ENCODE measurements at places on chromosomes 16 and 17.

DNA sequence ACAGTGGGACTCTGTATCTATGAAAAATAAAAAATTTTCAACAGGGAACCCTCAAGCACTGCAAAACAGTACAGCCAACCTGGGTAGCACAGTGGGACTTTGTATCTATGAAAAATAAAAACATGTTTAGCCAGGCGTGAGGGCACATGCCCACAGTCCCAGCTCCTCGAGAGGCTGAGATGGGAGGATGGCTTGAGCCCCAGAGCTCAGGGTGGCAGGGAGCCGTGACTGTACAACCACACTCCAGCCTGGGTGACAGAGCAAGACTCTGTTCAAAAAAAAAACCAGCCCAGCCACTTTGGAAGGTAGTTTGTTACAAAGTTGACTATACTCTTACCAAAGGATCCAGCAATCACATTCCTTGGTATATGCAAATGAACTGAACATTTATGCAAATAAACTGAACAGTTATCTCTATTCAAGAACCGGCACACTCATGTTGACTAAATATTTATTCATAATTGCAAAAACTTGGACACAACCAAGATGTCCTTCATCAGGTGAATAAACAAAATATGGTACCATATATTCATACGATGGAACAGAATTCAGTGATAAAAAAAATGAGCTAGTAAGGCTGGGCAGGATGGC lies 5.2 kb downstream of the RPH3AL start:
- DNase-seq: no peak

DNA sequence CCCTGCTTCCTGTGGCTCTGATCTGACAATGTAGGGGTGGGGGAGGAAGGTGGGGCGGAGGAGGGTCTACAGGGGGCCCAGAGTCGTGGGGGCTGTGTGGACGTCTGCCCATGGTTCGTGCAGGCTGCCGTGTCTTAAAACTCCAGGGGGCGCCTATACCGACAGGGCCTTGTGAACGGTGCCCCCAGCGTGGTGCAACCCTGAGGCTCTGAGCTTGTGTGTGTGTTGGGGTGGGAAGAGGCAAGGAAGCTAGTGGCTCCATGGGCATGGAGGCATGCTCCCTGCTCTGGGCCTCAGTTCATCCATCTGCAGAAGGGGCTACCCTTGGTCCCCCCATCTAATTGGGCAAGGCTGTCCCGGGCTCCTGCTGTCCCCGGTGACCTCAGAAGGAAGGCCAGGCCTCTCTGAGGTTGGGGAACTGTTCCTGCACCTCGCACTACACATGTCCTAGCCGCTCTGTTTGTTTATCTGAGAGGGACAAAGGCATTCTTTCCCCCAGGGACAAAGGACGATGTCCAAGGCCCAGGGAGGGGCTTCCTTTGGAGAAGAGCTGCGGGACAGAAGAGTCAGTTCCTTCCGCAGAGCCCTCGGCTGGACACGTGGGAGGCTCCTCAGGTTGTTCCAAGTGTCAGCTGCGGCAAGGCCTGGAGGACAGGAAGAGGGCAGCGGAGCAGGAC lies 13.5 kb downstream of the CA4 start:
- DNase-seq: no peak

GRCh38 chr16:78005881-78006280 lies 16.5 kb upstream of the CLEC3A start:
- no peak for DNase-seq

GRCh38 chr17:74350486-74350885 lies 11.2 kb downstream of the BTBD17 start:
- no peak for DNase-seq

DNA sequence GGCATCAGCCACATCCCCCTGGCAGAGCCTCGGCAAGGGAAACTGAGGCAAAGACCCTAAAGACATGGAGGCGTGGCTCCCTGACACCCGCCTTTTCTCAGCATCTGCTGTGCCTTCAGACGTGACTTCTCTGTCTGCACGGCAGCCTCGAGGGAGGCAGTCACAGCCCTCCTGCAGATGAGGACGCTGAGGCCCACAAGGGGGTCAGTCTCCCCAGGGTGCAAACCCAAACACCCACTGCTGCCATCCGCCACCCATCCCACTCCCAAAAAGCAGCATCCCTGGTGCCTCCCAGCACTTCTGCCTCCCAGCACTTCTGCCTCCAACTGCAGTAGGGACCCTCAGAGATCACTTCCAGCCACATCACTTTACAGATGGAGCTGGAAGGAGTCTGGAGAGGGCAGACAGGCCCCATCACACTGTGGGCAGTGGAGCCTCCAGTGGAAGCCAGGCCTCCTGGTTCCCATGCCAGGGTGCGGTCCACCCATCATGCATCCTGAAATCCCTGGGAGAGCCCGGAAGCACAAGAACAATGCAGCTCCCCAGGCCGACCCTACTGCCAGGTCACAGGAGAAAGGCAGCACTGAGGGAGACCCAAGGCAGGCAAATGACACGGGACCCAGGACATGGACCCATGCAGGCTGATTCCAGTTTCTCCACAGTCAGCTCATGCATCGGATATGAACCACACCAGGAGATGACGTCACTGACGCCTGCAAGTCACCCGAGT lies 23.8 kb downstream of the KDM8 start:
- no peak for DNase-seq

DNA sequence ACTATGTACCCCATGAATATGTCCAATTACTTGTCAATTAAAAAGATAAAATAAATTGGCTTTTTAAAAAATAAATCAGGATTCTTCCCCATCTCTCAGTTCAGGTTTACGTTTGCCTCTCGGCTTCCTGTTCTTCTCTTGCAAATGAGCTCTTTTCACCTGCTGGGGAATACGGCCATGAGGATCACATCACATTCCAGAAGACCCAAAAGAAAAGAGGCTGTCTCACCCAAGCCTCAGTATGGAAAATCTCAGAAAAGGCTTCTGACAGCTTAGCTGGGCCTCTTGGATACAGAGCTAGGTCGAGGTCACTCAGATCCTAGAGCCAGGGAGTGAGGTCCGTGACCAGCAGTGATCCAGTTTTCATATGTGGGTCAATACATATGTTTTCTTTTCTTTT lies 171.2 kb upstream of the SDK2 start:
- no peak for DNase-seq

DNA sequence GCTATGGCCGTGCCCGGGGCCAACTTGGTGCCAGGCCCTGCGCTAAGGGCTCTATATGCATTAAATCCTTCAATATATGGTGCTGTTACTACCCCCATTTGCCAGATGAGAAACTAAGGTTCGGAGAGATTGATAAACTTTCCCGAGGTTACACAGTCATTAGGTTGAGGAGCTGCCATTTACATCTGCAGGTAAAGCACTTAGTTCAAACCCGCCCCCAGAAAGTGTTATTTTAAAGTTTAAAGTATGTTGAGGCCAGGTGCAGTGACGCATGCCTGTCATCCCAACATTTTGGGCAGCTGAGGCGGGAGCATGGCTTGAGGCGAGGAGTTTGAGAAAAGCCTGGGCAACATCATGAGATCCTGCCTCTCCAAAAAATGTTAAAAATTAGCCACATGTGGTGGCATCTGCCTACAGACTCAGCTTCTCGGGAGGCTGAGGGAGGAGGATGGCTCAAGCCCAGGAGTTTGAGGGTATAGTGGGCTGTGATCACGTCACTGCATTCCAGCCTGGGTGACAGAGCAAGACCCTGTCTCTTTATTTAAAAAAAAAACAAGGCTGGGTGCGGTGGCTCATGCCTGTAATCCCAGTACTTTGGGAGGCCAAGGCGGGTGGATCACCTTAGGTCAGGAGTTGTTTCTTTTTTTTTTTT lies 264.7 kb downstream of the PARN start:
- no peak for DNase-seq

All from stimulated activated CD4-positive, alpha-beta T cell treated with anti-CD3 and anti-CD28 coated beads, Interleukin-12 subunit alpha, Interleukin-12 subunit beta, amount 100 ng/mL, for 4 hours (primary cell).